Suppressor macrophage treated with lipopolysaccharide for 4 hours (primary cell): ENCODE measurements at places on chromosomes 4 and X.
A peak's percentile ranks its signal among the peaks of the same experiment; 100 is the strongest.

DNA sequence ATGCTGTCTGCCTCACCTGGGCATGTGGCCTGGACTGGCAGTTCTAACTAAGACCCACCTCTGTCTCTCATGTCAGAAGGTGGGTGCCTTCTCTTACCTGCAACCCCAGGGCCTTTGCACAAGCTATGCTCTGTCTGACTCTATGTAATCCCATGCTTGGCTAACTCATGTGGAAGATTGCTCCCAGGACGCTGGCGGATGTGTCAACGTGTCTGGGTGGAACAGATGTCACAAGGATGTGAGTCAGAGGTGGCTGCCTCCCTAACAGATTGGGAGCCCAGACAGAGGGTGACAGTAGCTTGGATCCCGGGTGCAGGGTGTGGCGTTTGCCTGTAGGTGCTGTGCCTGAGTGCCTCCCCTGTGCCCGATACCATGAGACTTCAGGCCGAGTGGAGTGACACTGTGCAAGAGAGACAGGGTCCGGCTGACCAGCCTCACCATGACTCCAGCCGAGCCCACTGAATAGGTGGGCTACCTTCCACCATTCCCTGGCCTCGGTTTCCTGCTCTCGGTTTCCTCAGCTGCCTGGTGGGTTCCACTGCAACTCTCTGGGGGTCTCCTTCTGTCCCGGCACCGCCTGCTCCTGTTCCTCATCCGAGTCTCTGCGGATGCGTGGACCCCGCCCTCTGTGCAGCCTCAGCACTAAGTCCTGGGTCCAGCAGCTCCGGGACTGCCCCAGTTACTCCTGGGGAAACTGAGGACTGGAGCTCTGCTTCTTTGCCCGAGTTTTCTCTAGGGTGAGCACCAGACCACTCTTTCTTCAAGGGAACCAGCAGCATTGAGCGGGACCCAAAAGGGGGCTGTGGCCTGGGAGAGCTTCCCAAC, 11.0 kb downstream of the SH3BP2 start:
- DNase-seq, result peak; percentile 96

DNA sequence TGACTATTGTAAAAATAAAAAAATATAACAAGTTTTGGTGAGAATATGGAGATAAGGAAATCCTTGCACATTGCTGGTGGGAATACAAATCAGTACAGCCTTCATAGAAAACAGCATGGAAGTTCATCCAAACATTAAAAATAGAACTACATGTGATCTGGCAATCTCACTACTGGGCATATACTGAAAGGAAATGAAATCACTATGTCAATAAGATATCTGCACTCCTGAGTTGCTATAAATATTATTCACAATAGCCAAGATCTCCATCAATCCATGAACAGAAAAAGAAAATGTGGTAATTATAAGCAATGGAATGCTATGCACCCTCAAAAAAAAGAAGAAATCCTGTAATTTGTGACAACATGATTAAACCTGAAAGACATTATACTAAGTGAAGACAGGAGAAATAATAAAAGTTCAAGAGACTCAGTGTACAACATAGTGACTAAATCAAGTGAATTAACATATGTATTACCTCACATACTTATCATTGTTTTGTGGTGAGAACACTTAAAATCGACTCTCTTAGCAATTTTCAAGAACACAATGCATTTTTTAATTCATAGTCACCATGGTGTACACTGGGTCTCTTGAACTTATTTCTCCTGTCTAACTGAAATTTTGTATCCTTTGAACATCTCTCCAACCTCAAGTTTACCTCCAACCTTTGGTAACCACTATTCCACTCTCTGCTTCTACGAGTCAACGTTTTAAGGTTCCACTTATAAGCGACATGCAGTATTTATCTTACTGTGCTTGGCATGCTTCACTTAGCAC, 1703.7 kb upstream of the AGA start:
- no peak for DNase-seq

DNA sequence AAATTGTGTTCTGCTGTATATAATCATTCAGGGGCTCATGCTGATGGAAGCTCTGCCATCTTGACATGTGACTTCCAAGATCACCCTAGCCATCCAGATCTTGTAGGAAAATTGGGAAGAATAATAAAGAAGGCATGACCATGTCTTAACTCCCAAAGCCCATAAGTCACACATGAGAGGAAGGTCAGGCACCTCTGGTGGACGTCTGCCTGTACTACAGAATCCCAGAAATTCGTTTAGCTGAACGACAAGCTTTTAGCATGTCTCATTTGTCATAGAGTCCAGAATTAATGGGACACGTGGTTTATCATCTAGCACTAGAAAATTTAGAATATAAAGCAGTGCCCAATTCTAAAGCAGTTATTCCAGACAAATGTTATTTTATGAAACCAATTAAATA, 212.7 kb downstream of the CENPC start:
- DNase-seq, result peak; percentile 3

GRCh38 chr4:38161208-38162113, 201.3 kb downstream of the PTTG2 start:
- DNase-seq, result no peak

DNA sequence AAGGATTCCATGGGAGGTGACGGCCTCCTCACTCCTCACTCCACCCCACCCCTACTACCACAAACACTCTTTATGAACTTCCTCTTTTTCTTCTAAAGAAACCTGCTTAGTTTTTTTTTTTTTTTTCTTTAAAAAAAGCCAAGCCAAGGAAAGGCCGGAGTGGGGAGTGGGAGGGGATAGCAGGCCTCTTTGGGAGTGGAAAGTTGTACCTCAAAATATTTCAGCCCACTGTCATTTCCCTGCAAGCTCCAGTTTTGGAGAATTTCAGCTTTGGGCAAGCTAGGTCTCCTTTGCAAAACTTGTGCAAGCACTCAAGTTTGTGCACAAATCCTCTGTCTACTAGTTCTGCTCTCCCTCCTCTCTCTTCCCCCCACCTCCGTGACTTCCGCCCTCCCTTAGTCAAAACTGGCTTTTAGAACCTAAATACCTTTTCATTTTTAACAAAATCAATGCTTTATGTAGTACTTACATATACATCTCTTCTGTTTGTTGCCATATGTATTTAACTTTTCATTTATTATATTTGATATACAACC, 512 bp upstream of the ANTXR2 start:
- no peak for DNase-seq

GRCh38 chrX:140057001-140057411, 91.7 kb upstream of the CXorf66 start:
- DNase-seq, result peak; percentile 77

DNA sequence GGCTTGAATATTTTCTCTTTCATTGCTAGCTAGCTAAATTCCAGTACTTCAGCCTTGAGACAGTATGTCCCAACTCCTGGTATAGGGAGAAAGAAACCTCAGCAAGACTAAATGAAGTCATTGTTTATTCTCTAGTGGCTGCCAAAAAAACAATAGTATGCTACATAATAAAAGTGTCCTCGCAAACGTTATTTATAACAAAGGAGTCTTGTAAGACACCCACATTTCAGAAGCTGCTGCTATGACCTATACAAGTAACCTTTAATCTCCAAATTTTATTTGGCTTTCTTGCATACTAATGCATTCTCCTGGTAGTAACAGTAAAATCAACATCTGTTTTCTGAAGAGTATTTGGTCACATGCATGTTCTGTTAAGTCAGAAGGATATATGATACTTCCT, 28.8 kb downstream of the NEK1 start:
- DNase-seq, result no peak

DNA sequence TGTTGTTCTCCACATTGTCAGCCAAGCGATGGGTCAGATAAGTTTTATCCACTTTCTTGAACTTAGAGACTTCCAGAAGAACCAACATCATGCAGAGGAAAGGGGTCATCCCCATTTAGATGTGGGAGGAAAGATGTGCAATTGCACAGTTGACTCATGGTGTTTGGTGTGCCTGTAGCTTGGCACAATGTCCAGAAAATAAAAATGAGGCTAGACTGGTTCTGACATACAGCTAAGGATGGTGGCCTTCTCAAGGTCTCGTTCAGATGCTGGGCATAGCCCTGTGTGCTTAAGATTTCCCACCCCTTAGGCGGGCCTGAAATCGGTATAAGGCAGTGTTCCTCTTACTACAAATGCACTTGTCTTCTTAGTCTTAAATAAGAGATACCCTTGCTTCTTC, 101.1 kb downstream of the PCDH7 start:
- DNase-seq, result no peak

DNA sequence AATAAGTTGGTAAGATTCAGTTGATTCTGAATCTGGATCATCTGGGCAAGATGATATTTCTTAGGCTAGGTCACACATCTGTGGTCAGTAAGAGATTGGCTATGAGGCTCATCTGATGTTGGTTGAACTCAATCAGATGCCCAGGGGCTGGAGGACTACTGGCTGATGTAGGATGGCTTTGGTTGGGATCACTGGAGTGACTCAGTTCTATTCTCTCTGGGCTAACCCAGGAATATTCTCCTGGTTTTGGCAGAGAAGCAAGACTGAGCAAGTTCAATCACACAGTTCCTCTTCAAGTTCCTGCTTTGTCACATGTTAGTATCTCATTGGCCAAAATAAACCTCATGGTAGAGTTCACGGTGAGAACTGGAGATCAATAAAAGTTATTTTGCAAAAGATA, 902.3 kb upstream of the SLIT2 start:
- no peak for DNase-seq

DNA sequence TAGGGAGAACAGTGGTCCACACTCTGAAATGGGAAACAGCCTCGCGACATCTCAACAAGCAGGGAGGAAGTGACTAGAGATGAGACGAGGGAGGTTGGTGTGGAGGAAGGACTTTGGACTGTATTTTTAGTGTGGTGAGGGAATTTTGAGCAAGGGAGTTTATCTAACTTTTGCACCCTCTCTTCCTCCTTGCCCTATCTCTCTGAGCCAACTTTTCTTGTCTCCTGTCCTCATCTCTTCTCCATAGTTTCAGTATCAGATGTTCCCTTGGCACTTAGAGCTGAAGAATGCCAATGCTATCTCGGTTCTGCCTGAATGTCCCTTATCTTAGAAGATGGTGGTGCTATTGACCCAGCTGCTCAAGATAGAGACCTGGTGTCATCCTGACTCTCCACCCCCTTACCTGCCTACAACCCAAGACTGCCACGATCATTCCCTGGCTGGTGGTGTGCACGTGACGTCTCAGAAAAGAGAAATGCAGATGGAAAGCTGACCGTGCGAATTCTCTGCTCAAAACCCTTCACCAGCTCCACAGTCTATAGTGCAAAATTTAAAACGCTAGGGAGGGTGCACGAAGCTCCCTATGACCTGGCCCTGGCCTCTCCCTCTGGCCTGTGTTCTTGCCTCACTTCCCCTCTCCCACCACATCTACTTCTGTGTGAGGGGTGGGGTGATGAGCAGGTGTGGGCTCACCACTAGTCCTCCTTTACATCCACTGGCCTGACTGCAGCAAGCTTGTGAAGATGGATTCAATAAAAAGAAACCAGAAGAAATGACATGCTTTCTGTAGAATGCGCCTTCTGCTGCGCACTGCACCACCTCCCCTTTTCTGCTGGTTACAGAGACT, 20.9 kb downstream of the MPP1 start:
- no peak for DNase-seq

GRCh38 chrX:139156356-139156755, 374.2 kb upstream of the F9 start:
- DNase-seq, result no peak

DNA sequence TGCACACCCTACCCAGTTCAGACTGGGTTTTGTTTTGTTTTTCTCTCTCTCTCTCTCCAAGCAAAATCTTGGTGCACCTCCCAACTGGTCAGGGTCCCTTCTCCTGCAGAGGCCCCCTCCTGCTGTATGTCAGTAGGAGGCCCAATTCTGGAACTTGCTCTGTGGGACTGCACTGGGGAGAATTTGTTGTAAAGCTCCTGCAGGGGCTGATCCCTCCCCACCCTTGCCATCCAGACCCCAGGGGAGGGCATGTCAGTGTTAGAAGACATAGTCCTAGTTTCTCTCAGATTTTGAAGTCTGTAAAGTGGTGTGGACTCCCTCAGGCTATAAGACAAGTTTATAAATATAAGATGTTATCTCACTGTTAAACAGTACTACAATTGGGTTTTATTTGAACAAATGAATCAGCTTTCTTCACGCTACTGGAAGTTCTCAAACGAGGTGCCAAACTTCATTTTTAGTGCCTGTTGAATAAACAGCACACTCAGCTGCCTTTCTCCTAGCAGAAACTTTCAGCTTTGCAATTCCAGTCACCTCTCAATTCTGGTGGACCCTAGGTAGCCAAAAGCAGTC, 88.6 kb upstream of the FRMPD3 start:
- no peak for DNase-seq

GRCh38 chr4:151408380-151408629, 671 bp upstream of the FHIP1A start:
- DNase-seq, result no peak

GRCh38 chrX:143002206-143002605, 23.5 kb upstream of the SPANXN4 start:
- no peak for DNase-seq

GRCh38 chr4:170887396-170887795, 797.6 kb upstream of the AADAT start:
- DNase-seq, result no peak

- DNase-seq, result no peak
Measured at GRCh38 chr4:86657382-86657781, 63.3 kb downstream of the PTPN13 start.

- no peak for DNase-seq
Measured at GRCh38 chr4:118950929-118951570, 62.4 kb downstream of the SYNPO2 start.

DNA sequence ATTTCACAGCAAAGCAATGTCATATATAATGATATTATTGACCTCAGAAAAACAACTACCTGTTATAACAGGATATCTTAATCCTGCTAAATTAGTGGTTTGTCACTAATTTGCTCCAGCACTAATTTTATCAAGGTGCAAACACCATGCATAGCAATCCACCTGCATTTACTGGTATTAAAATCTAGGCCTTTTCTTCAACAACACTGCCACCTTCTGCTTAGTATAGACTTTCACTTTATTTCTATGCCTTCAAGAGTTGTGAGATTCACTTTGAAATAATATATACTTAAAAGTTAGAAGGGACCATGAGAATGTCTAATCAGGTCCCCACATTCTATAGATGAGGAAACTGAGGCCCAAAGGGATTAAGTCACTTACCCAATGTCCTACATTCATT, 82.1 kb upstream of the IQCM start:
- DNase-seq, result no peak

GRCh38 chr4:155248002-155248896, 39.8 kb downstream of the NPY2R start:
- DNase-seq, result no peak

GRCh38 chr4:27807207-27807606, 946.6 kb downstream of the STIM2 start:
- no peak for DNase-seq

DNA sequence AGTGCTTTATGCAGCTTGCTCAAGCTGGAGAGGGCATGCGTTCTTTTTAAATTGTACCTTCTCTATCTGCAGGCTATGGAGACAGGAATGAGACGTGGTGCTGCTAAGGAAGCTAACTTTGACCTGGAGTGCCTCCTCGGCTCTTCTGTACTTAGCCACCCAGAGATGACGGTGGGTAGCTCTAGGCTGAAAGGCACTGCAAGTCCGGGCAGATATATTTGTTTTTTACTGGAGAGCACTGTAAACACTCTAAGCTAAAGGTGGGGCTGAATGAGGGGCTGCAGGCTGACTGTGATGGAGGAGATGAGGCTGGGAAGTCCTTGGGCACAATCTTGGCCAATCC, 12.1 kb downstream of the ELF4 start:
- DNase-seq, result no peak

GRCh38 chr4:47312170-47312569, 151.3 kb downstream of the COMMD8 start:
- DNase-seq, result no peak
